Glutamatergic neuron (in vitro differentiated cells): ENCODE measurements at places on chromosomes 1 and 21.

DNA sequence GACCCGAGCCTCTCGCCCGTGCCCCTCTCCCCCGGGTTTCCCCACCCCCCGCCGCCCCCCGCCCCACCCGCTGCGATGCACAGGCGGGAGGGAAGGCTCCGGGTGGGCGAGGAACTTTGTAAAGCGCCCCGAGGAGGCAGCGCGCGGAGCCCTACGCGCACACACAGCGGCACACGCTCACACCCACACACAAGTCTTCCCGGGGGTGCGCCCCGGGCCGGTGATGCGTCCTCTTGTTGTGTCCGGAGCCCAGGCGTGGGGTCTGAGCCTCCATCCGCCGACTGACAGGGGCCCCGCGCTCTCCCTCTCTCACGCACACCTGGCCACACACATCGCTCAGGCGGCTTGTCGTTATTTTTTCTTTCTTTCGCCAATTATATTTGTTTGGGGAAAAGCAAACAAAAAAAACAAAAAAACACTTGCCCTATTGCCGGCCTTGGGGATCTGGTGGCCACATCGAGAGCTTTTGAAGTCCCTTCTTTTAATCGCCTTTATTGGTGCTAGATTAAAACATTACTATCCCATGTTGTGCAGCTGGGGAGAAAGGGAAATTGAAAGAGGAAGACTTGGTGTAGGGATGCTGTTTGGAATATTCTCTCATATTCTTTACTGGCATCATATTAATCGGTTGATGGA is 770 bp downstream of the NTNG1 start:
- DNase-seq: no peak

DNA sequence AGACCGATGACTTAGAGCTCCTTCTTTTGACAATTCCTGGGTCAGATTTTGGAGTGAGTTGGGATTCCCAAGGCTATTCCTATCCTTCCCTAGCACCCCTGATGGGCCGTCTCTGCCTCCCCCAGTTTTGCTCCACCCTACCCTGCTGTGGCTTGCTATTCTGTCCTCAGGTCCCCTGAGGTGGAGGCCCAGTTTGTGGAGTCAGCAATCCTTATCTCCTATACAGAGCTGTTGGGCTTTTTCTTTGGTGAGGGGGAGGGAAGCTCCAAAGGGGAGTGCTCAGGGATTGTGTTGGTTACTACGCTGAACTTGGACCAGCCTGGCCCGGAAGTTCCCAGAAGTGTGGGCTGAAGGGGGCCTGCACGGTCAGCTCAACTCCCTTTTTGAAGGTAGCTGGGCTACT is 7.6 kb downstream of the SESN2 start:
- DNase-seq: no peak

GRCh38 chr1:14845851-14846250 is 247.4 kb downstream of the KAZN start:
- no peak for DNase-seq

GRCh38 chr1:101282314-101283038 is 45.7 kb downstream of the S1PR1 start:
- no peak for DNase-seq

- DNase-seq: no peak
Measured at GRCh38 chr1:26833432-26834405, 7.2 kb downstream of the ZDHHC18 start.

DNA sequence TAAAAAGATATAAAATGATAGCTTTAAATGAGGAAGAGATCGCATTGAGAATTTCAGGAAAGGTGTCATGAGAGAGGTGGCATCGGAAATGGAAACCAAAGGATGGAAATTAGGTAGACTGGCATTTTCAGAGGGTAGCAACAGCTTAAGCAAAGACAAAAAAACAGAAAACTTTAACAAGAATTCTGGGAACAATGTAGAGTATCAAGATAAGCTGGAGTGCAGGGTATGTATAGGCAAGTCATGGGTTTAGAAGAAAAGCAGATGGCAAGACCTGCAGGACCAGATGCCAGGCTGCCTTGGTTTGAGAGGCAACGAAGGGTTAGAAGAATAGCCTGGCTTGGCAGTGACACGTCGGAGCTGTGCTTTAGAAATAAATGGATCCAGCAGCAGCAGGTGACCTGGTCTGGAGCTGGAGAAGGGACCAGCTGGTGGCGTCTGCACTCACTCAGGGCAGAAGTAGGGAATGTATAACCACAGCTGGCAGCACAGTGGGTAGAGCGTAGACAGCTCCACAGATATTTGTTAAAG is 149.4 kb upstream of the TIAM1 start:
- DNase-seq: peak; percentile 42

DNA sequence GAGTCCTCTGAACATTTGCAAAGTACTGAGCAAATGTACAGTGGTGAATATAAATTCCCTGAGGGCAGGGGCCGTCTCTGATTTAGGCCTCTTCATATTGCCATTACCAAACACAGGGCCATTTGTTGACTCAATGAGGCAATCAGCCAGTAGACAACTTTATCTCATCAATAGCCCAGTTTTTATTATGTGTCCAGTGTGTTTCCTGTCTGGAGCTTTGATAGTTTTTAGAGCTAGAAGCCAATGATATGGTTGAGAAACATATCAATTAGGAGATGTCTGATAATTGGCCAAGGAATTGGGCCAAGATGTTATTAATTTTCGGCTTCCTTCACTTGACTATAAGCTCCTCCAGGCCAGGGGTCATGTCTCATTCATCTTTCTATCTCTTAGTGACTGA is 163.0 kb downstream of the ROR1 start:
- no peak for DNase-seq

GRCh38 chr1:182279724-182280503 is 111.7 kb downstream of the GLUL start:
- peak; percentile 79 for DNase-seq

- no peak for DNase-seq
Measured at GRCh38 chr1:68953311-68953710, 456.4 kb upstream of the DEPDC1 start.

DNA sequence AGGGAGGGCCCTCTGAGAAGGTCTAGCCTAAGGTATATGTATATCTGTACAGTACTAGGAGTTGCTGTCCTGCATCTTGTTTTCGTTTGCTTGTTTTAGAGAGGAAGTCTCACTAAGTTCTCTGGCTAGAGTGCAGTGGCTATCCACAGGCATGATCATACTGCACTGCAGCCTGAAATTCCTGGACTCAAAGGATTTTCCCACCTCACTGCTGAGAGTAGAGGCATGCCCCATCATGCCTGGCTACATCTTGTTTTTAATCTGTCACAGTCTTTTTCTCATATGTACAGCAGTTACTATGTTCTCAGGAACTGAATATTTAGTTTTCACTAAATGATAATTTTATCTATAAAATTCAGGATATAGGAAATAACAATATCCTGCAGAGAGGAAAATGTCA is 15.3 kb upstream of the PYHIN1 start:
- no peak for DNase-seq

DNA sequence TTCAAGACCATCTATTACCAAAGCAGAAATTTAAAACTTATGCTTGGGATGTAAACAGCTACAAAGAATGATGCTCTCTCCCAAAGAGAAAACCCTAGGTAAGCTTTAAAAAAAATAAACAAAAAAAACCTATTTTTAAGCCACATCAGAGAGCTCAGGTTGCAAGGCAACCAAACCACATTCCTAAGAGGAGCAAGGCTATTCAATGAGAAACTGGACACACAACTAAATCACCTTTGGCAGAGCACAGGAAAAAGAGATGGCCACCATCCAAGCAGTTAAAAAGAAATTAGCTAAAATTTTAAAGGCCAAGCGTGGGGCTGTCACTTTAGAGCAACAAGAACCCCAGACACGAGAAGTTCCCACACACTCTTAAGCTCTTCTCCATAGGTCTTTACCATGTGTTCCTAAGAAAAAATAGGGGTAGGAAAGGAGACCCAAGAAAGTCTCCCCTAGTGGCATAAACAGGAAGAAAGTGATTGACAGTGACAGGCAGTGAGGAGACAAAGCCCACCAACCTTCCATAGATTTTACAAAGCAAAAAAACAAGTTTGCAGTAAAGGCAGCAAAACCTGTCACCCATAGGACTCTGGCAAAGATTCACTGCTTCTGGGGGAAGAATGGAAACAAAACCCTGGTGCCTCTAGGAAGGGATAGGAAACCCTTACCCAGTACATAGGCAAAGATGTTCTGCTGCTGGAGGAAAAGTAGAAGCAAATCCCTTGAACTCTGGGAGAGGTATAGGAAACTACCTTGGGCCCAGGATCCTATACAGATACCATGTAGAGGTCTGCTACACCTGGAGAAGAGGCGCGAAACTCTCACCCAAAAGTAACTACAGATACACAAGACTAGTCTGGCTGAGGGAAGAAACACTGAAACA is 68.5 kb downstream of the FOXJ3 start:
- DNase-seq: no peak

DNA sequence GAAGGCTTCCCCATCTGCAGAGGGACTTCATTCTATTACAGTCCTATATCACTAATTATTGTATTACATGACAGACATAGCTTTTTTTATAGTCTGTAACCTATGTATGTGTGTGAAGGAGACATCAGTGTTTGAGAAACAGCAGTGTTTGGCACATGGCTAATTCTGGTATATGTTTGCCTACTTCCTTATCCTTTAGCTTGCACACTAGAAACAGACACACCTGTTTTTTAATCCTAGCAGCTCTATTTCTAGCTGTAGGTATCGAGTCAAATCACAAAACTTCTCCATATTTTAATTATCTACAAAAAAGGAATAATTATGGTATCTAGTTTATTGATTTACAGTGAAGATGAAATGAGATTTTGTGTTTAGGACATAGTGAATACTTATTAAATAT is 129.4 kb upstream of the CACYBP start:
- no peak for DNase-seq

DNA sequence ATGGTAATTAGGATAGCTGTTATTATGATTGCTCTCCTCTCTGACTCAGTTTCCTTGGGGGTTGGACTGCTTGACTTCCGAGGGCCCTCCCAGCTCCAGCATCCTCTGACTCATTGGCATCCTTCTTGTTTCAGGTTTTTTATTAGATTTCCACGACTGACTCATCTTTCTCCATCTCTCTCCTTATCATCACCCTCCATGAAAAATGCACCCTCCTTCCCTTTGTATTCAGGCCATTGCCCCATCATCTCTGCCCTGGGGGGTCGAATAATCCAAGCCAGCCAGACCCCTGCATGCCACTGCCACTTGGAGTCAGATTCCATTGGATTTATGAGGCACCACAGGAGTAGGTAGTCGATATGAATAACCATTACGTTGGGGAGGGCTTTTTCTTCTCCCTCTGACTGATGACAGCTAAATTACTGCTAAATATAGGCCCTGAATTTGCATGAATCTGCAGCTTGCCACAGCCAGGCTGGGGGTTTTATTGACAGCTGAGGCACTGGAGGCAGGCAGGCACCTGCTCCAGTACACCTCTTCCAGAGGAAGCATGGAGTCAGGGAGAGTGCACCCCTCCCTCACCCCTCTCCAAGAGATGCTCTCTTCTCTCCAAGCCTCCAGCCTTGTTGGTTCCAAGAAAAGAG is 91.7 kb downstream of the C1orf94 start:
- DNase-seq: no peak

DNA sequence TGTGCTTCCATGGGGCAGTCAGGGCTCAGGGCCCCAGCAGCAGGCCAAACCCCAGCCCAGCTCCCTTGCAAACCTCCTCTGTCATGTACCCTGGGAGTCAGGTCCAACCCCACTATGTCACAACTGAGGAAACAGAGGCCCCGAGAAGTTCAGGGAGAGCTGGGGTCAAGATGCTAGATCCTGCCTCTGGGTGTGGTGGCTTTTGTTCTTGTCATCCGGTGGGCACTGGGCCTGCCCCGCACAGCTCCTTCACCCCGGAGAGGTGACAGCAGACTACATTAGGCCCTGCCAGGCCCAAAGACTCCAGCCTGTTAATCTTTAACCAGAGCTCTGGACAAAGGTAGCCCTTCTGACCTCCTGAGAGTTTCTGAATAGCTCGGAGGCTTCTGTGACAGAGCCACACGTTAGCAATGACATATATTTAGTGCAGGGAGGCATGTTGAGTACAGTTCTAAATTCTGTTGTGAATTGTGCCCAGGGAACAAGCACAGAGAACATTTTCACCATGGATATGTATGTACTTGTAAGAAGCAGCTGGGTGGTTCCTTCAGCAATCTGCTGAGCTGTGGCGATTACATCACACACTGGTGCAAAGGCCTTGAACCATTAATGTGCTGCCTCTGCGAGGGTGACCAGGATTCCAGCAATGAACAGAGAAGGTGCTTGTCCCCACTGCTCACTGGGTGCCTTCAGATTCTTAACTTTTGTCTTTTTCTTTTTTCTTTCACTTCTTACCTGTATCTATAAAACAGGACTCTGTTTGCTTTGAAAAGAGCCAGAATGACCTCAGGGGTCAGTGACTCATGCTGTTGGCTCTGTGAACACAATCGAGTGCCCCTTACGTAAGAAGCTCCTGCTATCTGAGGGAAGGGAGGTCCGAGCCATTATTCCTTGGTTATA is 102.8 kb downstream of the RHOU start:
- no peak for DNase-seq

DNA sequence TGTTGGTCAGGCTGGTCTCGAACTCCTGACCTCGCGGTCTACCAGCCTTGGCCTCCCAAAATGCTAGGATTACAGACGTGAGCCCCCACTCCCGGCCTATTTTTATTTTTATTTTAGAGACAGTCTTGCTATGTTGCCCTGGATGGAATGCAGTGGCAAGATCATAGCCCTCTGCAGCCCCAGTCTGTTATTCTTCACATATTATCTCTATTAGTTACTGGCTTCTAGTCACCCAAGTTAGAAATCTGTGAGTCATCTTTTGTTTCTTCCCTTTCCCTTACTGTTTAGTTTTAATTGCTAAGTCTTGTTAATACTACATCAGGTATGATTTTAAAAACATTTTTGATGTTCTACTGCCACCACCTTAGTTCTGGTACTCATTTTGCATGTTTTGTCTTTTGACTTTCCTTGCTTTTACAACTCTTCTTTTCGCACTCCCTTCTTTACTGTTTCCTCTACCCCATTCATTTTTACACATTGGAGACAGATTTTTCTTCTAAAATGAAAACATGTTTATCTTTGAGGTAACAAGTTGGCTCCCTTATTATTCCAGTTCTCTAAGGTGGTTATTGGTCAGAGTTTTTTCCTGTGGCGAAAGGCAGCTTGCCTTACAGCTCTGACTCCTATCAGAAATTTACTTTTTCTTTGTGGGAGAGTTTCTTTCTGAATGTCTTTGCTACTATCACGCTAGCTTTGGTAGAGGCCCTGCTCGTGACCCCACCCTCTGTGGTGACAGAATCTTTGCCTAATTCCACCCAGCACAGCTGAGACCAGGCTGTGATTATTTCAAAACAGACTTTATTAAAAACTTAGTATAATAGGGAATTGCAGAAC is 19.5 kb downstream of the ZMYM4 start:
- DNase-seq: no peak

- DNase-seq: no peak
Measured at GRCh38 chr21:35713914-35714313, 346.4 kb downstream of the SETD4 start.

- DNase-seq: no peak
Measured at GRCh38 chr1:36855699-36856494, 178.4 kb downstream of the GRIK3 start.

GRCh38 chr1:167064621-167065020 is 25.6 kb downstream of the GPA33 start:
- DNase-seq: no peak

GRCh38 chr1:180811886-180812285 is 100.8 kb upstream of the KIAA1614 start:
- no peak for DNase-seq
